ENCODE measurements at places on chromosomes 3 and 15.

- no peak for DNase-seq
Observed at GRCh38 chr15:74648051-74648842, 32.6 kb downstream of the CLK3 start.

GRCh38 chr3:81861593-81861992, 100.1 kb upstream of the GBE1 start:
- DNase-seq, result no peak

GRCh38 chr3:70849911-70850699, 537.7 kb upstream of the MDFIC2 start:
- DNase-seq, result no peak

GRCh38 chr3:193520738-193521137, 34.0 kb downstream of the ATP13A4 start:
- no peak for DNase-seq

DNA sequence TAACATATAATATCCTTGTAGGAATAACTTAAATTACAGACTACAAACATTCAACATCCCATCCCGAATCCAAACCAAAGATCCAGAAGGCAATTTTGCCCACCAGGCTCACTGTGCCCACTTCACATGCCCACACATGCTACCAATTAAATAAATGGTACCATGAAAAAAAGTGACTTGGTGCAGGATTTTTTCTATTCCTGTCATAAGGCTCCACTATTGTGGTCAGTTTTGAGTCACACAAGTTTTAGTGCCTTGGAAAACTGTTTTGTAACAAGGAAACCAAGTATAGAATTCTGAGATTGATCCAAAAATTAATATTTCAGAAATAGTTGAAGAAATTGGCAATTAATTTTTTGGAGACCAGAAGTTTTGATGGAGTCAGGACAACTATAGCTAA, 470.1 kb upstream of the THBS1 start:
- DNase-seq, result no peak

DNA sequence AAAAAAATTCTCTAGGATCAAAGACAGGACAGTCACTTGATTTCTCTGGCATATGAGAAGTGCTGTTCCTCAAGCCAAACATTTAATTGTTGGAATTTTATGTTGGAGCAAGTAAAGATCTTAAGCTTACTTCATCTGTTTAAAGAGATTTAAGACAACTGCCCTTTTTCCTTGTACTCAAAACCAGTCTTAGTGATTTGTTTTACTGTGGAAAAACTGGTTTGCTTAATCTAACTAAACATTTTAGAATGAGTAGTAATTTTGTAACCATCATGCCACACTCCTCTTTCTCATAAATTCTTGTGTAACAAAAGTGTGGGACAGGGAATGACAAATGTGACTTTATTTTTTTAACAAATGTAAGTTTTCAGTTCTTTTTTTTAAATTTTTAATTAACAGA, 18.4 kb downstream of the PRKCI start:
- no peak for DNase-seq

DNA sequence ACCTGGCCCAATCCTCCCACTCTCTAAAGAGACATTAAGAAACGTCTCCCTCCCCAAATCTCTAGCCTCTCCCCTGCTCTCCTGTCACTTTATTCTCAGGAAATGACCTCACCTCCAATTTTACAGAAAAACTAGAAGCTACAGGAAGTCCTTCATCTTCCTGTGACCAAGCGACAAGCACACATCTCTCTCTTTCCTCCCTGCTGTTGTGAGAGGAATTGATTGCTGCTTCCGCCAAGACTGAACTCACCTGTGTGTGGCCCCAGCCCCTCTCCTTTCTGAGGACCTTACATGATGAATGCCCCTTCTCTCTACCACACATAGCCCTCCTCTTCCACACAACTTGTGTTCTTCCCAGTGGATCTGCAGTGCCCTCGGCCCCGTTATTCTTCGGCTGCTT, 18.2 kb downstream of the DNAJB8 start:
- DNase-seq, result no peak

DNA sequence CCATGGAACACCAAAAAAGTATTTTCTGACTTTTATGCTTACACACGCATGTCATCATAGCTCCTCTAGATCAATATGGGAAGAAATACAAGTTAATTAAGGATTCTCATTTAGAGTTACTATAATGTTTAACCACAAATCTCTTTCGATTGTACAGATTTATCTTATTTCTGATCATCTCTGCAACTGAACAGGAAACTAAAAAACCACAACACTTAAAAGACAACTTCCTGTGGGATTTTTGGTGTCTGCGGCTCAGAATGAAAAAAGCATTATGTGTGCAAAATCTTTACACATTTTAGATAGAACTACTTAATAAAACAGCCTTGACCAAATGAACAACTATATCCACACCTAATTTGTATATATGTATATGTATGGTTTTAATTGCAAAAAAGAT, 3.0 kb upstream of the TJP1 start:
- no peak for DNase-seq

DNA sequence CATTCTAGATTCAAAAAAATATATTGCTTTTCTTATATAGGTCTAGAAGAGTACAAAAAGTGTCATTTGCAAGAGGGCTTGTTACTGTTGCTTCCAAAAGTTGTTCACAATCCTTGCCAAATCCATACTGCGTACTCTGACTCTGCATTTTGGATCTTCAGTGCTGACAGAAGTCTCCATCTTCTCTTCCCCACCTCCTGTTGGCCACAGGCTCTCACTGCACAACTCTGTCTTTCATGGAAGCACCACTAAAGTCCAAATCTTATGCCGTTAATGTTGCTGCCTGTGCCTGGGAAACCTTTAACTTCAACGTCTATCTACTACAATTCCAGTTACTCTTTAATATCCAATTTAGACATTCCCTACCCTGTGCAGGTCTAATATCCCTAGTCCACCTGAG, 419.9 kb downstream of the NR2F2 start:
- DNase-seq, result no peak

DNA sequence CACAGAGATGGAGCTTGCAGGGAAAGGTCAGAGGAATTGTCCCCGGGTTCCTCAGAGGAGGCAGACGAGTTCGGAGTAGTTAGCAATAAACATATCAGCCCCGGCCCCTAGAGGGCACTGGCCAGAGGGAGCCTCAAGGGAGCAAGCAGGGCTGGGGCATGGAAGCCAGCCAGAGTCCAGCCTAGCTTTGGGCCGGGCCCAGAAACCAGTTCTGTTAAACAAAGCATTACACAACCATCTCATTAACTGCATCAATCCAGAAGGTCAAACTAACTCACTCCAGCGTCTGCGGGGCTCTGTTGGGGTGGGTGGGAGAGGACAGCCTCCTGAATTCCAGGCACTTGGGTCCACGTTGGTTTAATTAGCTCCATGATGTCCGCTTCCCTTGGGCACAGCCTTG, 41.0 kb upstream of the IREB2 start:
- DNase-seq, result no peak

DNA sequence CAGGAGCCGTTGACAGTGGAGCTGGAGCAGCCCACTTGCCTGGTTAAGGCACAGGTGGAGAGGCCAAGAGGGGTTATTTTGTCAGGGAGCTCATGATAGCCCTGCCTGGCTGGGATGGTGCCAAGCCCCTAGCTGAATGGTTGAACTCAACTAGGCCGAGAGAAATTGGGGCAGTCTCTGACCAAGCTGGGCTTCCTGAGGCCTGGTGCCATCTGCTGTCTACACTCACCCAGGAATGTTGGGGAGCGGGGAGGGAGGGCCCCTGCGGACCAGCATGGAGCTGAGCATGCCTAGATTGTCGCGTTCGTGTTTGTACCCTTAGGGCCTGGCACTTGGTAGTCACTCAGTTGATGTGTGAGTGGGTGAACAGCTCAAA, 1.2 kb downstream of the BRPF1 start:
- DNase-seq, result no peak

DNA sequence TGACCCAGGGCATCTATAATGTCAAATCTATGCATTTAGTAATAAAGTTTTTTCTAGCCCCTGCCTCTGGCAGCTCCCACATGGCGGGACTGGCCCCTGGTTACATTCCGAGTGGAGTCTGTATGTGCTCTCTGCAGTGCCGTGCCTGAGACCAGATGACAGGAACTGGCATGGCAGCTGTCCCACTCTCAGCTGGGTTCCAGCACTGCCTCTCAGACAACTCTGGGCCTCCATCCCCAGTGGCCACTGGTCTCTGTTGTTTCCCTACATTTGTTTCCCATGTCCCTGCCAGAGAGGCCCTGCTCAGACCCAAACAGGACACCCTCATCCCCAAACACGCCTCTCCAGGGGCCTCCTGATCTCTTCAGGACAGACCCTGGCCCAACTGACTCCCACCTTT, 109.3 kb downstream of the OCA2 start:
- no peak for DNase-seq

DNA sequence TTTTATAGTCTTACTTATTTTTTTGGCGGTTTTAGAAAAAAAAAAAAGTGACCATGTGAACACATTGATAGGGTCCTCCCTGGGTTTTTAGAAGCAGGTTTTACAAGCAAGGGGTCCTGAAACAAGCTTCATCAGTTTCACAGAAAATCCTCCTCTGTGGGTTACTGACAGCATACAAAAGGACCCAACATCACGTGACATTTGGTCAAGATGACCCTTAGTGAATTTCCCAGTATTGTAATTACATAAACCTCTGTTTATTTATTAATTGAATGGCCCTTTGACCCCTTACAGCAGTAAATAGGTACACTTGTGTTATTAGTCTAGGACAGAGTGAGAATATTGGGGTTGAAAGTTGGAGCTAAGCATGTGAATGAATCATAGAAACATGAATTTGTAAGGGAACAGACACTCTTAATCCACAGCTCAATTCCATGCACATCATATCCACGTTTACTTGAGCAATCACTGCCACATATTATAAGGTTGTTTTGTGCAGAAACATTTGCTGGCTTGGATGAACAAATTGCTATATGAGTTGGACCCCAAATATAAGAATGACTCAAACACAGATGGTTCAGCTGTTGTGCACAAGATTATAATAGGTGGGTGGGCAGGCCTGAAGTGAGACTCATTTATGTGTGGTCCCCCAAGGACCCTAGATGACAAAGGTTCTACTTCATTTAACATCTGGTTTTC, 137.5 kb downstream of the ZNF385D start:
- no peak for DNase-seq

GRCh38 chr3:144502402-144502801, 530.8 kb downstream of the DIPK2A start:
- DNase-seq, result no peak

DNA sequence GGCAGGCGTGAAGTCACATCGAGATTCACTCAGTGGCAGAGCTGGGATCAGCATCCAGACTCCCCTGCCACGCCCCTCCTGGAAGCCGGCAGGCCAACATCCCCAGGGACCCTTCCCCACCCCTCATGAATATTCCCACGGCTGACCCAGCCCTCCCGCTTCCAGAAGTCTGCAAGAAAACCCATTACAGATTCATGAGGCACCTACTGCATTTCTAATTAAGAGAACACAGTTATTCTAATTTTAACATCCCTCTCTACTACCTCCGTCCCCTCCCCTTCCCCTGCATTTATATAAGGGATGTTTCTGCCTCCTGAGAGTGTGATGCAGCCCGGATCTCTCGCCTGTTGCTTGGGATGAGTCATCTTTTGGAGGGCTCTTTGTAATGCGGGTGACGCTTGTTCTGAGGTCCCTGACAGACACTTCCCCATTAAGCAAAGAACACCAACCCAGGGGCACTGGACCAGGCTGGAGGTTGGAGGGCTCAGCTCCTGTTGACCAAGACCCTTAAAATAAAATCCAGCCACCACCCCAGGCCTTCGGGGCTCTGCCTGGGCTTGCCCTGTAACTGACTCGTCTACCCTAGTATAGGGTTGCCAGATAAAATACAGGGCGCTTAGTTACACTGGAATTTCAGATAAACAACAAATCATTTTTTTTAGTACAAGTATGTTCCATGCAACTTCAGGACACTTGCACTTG, 118.7 kb downstream of the NUP210 start:
- DNase-seq, result no peak

- DNase-seq, result no peak
Observed at GRCh38 chr3:147414390-147415138, 5.4 kb downstream of the ZIC1 start.

DNA sequence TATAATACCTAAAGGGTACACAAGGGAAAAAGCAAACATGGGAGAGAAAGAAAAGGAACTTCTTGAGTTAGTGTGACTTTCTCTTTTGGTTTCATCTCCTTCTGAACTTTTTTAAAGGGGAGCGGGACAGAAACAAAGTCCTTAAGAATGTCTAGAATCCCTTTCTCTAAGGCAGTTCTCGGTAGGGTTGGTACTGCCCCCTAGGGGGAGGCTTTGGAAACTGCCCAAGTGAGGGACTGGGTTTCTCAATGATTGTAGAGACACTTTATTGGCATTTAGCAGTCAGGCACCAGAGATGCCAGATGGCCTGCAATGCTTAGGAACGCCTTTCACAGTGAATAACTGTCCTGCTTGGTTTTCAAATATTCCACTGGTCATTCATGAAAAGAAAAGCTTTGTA, 172.7 kb downstream of the WDR72 start:
- no peak for DNase-seq

DNA sequence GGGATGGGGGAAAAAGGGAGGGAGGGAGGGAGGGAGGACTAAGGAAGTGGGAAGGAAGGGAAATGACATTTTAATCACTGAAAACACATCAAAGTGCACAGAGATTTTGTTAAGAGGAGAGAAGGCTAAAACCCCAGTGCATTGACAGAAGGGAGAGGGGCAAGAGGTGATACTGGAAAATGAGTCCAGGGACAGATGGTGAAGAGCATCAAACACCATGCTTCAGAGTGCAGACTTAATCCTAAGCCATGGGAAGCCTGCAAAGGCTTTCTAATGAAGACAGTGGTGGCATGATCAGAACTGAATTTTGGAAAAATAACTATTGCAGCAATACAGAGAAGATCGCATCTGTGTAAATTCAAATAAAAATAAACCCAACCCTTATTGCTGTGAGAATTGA, 41.8 kb downstream of the HGD start:
- DNase-seq, result no peak

DNA sequence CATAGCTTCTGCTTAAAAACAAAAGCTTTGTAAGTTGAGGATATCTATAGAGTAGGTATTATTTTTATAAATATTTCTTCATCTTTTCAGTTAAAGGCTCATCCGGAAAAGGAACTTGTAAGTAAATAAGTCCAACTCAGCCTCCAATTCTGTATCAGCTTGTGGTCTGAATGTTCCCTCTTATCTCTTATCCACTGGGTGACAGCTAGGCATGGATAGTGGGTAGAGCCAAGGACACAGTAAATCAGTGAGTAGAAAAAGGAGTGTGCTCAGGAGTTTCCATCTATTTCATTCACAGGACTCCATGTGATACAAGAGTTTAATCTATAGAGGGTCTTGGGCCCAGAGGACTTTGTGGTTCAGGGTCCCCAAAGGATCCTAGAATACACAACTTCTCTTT, 50.9 kb downstream of the FRMD5 start:
- no peak for DNase-seq

DNA sequence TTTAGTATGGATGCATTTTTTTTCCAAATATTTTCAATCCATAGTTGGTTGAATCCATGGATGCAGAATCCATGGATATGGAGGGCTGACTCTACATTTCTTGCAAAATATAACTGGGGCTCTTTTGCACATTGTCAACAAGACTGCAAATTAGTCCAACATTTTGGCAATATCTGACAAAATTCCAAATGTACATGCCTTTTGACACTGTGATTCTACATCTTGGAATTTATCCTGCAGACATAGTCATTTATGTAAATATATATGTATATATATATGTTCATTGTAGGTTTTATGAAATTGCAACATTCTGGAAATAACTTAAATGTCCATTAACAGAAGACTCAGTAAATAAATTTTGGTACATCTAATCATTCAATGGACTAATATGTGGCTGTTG, 203.0 kb downstream of the THRB start:
- DNase-seq, result no peak

GRCh38 chr3:191509078-191509477, 48.1 kb downstream of the PYDC2 start:
- no peak for DNase-seq

- DNase-seq, result no peak
Observed at GRCh38 chr15:50095938-50096821, 22.9 kb downstream of the ATP8B4 start.

Measured in effector memory CD4-positive, alpha-beta T cell (primary cell).